Stimulated activated CD8-positive, alpha-beta memory T cell treated with anti-CD3 and anti-CD28 coated beads, Interleukin-4, amount 100 ng/mL, for 1 hour (primary cell): ENCODE measurements at places on chromosomes 5 and 9.

GRCh38 chr5:106873568-106873967 lies 797.2 kb downstream of the EFNA5 start:
- no peak for DNase-seq

- no peak for DNase-seq
Measured at GRCh38 chr5:110377361-110377760, 349.1 kb downstream of the TMEM232 start.

- no peak for DNase-seq
Measured at GRCh38 chr5:107781451-107781850, 110.7 kb upstream of the EFNA5 start.

DNA sequence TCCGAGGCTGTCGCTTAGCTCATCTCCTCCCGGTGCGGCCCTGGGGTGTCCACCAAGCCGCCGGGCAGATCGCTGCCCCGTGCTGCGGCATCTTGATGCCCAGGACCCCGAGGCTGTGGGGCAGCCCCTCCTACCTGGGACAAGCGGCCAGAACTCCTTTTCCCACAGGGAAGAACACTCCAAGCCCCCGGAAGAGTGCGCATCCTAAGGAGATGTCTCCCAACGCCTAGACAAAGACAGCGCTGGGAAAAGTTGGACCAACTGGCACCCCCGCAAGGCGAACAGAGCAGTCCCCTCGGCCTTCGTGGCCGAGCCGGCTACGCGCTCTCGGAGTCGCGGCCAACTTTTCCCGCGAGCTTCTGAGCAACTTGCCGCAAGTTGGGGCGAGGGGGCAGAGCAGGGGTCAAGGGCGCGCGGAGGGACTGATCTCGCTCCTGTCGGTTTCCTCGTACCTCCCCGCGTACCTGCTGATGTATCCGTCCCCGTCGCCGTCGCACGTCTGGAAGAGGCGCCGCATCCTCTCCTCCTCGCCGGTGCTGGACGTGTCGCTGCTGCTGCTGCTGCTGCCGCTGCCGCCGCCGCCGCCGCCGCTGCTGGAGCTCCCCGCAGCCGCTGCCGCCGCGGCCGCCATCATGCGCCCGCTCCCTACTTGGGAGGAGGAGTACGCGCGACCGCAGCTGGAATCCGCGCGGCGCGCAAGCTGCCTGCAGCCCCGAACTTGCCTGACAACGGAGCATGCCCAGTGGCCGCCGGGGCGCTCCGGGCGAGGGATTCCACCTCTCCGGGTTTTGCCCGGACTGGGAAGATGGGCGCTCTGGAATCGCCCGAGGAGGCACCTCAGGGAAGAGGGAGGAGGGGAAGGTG lies at the start of gene MCC:
Gene MCC (minus strand): TSS at position 673 of the 864 bp plus-strand sequence.
- no peak for DNase-seq

GRCh38 chr9:82115900-82116299 lies 127.3 kb downstream of the SPATA31D1 start:
- no peak for DNase-seq

GRCh38 chr5:39202597-39203274 lies 16.6 kb downstream of the FYB1 start:
- no peak for DNase-seq

DNA sequence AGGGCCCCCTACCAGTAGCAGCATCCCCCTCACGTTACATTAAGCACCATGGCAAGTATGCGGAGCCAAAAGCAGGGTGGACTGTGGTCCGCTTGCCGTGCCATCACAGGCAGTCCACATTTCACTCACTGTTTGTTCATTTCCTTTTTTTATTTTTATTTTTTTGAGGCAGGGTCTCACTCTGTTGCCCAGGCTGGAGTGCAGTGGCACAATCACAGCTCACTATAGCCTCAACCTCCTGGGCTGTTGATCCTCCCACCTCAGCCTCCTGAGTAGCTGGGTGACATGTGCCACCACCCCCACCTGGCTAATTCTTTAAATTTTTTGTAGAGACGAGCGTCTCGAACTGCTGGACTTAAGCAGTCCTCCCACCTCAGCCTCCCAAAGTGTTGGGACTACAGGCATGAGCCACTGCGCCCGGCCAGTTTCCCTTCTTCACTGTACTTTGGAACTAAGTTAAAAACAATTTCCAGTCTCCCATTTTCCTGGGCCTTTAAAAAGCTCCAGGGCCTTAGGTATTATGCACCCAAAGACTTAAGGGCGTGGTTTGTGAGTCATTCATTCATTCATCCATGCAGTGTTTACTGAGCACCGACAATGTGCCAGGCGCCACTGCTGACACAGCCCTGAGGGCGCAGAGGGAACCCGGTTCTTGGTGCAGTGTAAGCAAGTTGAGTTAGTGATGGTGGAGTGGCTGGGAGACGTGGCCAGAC lies 19.9 kb downstream of the PRRX2 start:
- DNase-seq: no peak

- no peak for DNase-seq
Measured at GRCh38 chr9:101073122-101073521, 44.6 kb downstream of the PLPPR1 start.

GRCh38 chr5:173644673-173645436 lies 28.4 kb upstream of the BOD1 start:
- DNase-seq: no peak

GRCh38 chr9:3386753-3387152 lies 139.0 kb downstream of the RFX3 start:
- no peak for DNase-seq

- DNase-seq: no peak
Measured at GRCh38 chr9:34197756-34198711, 19.2 kb downstream of the UBAP1 start.

DNA sequence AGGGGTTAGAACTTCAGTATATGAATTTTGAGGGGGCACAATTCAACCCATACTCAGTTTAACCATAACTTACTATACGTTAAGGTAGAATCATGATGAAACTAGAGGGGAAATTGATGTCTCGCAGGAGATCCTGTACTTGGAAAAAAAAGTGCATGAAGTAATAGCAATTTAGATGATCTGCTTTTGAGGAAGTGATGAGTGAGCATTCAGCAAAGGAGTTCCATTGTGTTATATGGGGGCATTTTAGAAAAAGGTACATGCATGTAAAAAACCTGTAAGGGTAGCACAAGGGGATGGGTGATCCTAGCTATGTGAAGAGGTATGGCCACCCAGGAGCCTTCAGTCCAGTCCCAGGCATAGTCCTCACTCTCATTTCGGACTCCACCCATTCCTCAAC lies 14.8 kb upstream of the TMC1 start:
- no peak for DNase-seq

GRCh38 chr5:106959387-106959786 lies 711.4 kb downstream of the EFNA5 start:
- DNase-seq: no peak

DNA sequence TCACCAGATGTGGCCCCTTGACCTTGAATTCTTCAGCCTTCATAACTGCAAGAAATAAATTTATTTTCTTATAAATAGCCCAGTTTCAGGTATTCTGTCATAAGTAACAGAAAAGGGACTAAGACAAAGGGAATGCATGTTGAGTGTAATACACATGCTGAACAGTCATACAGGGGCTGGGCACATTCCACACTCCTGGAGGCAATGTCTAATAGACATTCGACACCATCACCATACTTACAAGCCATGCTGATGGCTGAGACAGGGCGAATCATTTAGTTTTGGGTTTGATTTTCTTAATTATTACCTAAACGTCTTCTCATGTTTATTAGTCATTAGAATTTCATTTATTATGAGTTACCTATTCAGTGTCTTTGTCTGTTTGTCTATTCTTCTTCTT lies 68.5 kb downstream of the TENT4A start:
- DNase-seq: no peak

- no peak for DNase-seq
Measured at GRCh38 chr5:154885439-154885838, 27.0 kb downstream of the CNOT8 start.

- no peak for DNase-seq
Measured at GRCh38 chr5:116379306-116379705, 195.3 kb downstream of the SEMA6A start.

DNA sequence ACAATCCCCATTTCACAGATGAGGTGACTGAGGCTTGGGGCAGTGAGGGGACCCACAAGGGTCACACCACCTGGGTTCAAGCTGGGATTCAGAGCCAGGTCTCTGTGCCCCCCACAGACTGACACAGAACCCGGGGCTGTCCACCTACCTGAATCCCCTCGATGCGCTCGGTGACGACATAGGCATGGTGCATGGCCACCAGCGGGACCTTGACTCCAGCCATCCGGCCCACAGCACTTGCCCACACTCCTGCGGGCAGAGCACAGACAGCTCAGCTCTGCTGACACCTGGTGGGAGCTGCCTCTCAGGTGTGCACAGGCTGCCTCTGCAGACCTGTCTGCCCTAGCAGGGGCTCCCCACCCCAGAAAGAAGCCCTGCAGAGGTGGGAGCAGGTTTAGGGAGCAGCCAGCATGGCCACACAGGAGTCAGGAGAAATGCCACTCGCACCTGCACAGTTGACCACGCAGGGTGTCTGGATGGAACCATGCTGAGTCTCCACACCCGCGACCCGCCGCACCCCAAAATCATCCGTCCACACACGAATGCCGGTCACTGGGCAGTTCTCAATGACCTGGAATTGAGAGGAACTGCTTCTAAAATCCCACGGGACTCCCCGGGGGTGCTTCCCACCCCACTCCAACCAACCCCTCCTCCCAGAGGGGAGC lies 8.4 kb downstream of the SARDH start:
- no peak for DNase-seq

GRCh38 chr9:38244971-38245370 lies 147.5 kb upstream of the ALDH1B1 start:
- no peak for DNase-seq

DNA sequence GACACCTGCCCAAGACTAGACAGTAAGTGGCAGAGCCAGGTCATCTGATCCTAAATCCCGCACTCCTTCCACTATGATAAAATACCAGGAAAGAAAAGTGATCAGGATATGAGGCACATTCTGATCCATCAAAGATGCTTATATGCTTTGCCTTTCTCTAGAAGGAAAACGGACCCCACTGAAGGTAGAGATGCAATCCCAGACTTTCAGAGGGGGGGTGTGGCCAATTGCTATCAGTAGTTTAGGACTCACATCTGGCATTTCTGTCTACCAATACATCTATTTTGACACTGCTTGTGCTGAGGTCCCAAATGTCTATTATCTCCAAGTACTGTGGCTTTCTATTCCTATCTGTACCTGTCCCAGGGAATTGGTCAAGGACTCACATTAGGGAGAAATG lies 1.7 kb downstream of the TRIM52 start:
- DNase-seq: no peak

- no peak for DNase-seq
Measured at GRCh38 chr5:15238006-15238405, 262.0 kb upstream of the FBXL7 start.

GRCh38 chr9:95791286-95791685 lies 84.2 kb upstream of the ERCC6L2 start:
- no peak for DNase-seq

GRCh38 chr9:69594180-69594579 lies 78.0 kb downstream of the APBA1 start:
- DNase-seq: no peak

- DNase-seq: no peak
Measured at GRCh38 chr9:77163884-77164283, 13.4 kb upstream of the VPS13A start.

DNA sequence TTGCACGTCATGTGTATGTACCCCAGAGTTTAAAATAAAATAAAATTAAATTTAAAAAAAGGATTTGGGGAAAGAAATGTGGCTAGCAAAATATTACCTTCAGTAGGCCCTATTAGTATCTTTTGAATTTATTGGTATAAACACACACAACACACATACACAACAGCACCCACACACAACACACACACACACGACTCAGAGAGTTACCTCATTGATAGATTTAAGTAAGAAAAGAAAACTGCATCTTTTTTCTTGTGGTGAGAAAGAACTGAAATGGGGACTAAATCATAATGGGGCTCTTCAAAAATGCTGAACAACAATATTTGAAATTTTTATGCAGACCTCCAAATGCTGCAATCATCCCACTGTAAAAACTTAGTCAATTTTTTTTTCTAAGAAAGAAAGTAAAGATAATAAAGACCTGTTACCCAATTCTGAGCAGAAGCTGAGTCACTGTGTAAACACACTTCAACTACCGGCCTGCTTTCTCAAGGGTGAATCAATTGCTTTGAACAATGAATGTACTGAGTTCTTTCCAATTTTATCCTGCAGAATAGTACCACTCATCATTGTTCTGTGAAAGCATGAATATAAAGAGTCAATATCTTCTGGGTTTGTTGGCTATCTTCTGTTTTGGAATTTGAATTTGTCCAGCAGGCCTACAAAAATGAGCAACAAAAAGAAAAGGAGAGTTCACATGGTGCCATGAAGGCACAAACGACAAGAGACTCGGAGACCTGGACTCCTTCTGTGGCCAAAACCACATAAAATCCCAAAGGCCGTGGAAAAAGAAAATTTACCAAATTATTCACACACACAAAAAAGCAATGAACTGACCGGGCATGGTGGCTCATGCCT lies 57.9 kb upstream of the CCNG1 start:
- DNase-seq: no peak

GRCh38 chr9:104972242-104972866 lies 44.4 kb upstream of the ABCA1 start:
- no peak for DNase-seq

DNA sequence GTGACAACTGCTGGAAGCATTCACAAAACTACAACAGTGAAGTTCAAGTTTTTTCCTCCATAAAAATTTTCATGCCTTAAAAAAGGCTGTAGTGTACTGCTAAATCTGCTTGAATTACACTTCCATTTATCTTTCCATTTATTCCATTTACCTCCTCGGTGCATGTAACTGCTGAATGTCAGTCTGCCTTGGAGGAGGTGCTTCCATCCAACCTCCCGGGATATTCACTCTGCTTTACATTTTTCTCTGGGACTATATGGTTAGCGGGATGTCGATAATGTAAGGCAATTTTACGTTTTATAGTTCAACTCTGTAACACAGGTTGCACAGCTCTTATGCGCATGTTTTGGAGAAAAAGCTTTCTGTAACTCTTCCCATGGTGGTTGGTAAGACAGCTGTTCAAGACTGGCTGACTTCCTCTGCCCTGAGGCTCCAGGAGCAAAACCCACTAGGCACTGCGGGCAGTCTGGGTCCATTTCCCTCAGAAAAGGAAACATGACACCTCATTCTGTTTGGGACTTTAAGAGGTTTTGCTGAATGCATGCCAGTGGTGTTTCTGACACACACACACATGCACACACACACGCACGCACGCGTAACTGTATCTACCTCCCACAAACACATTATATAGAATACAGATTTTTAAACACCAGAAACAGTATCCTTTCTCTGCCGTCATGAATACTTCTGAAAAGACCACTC lies 66.1 kb downstream of the SPTLC1 start:
- no peak for DNase-seq

DNA sequence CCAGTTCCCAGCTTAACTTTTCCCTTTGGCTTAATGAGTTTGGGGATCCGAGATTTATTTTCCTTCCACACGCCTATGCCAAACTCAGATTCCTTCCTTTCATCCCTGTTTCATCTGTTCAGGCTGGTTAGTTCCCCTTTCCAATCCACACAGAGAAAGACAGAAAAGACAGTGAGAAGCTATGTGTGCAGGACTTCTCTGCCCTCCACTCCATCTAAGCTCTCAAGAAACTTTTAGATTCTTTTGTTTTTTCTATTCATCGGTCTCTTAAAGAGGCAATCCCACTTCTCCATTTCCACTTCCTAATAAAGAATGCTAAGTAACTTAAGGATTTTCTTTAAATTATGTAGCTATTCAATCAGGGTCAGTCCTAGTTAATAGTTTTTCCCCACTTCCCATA lies 11.2 kb downstream of the ITGA1 start:
- DNase-seq: no peak
